ENCODE measurements at places on chromosomes 3 and 15. TPM values are rescaled to one million over a fixed set of nuclear protein-coding genes. Genes with fewer than 3 reads are reported as not detected.

CAMK2N2 gene
- not detected for total RNA-seq

CCDC80 gene
- 160 TPM for total RNA-seq

- no peak for DNase-seq
These were observed 215.6 kb upstream of the CD96 start for GRCh38 chr3:111326144-111326995.

GRCh38 chr3:197224034-197224444 is 74.4 kb downstream of the DLG1 start:
- DNase-seq: no peak
